ENCODE measurements at places on chromosomes 7 and 10.

DNA sequence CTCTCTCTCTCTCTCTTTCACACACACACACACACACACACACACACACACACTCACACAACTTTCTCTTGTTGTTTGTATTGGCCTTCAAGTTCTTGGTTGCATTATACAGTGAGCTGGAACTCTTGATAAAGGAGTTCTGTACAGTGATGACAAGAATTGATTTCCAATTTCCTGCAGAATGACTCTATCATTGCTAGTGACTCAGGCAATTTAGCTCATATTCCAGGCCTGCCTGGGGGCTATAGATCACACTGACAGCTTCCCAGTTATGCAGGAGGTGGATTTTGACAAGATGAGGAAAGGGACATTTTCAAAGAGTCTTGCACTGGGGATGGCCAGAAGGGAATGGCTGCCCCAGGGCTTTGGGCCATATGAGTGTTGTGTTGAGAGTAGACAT lies 508.8 kb downstream of the TYW1 start:
- no peak for DNase-seq

DNA sequence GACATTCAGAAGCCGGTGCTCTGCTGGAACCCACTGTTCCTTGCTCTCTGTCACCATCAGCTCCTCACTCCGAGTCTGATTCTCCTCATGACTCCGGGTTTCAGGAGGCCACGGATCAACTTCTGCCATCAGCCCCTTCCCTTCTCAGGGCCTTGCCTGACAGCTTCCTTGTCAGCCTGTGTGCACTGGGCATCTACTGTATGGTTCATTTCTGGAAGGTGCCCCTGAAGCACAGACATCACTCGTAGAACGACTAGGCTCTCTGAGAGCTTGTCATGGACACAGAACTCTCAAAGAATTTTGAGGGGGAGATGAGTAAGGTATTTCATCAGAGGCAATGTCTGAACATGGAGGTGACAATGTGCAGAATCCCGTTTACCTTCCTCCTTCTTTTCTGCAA lies 396.1 kb downstream of the TNS3 start:
- DNase-seq: no peak

DNA sequence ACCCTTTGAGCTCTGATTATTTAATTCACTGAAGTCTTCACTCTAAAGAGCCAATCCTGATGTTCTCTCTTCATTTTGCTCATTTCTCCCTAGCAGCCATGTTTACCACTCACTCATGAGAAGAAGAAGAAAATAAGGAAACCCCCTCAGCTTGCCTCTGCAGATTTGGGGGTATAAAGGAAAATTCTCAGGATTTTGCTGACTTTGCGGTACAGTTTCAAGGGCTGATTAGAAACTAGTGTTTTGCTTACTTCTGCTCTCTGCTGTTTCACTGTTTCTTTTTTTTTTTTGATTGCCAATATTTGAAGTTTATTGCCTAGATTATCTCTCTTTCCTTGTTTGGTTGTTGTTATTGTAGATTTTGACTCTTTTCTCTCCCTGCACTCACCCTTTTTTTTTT lies 23.4 kb downstream of the PCBD1 start:
- DNase-seq: no peak

DNA sequence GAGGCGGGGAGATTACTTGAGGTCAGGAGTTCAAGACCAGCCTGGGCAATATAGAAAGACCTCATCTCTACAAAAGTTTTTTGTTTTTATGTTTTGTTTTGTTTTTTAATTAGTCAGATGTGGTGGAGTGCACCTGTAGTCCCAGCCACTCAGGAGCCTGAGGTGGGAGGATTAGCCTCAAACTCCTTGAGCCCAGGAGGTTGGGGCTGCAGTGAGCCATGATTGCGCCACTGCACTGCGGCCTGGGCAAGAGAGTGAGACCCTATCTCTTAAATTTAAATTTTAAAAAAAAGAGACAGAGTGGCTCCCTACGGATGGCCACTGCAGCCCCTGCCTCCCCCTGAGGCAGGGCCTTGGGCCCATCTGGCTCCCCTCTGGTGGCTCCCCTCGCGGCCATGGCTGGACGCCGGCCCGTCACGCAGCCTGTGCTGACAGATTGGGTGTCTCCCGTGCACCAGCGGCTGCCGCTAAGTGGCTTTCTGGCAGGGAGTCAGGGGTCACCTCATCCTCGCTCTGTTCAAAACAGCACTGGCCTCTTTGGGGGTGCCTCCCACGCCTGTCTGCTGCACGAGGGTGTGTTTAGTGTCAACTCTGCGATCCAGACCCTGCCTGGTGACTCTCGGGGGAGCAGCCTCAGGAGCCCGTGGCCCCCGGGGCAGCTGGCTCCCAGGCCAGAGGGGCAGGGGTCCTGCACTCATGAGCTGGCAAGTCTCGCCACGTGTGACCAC lies 44.4 kb upstream of the ELN start:
- DNase-seq: no peak

- no peak for DNase-seq
Measured at GRCh38 chr10:70158113-70158512, 11.6 kb upstream of the TYSND1 start.
